Brain pericyte (primary cell): ENCODE measurements at places on chromosomes 11 and 22.

GRCh38 chr11:45216031-45216430 is 69.6 kb downstream of the PRDM11 start:
- no peak for DNase-seq

- DNase-seq: no peak
These were observed 56.1 kb downstream of the MICAL2 start for GRCh38 chr11:12166299-12167060.

- DNase-seq: no peak
These were observed 27.7 kb downstream of the CACNA1I start for GRCh38 chr22:39598017-39598965.

GRCh38 chr11:109350091-109350490 is 71.9 kb upstream of the C11orf87 start:
- DNase-seq: no peak

- DNase-seq: no peak
These were observed 70.9 kb upstream of the OR5AK2 start for GRCh38 chr11:56917708-56918400.

GRCh38 chr11:118211006-118211405 is 13.8 kb downstream of the JAML start:
- no peak for DNase-seq

- no peak for DNase-seq
These were observed 17.1 kb upstream of the NRIP3 start for GRCh38 chr11:9020916-9021315.

DNA sequence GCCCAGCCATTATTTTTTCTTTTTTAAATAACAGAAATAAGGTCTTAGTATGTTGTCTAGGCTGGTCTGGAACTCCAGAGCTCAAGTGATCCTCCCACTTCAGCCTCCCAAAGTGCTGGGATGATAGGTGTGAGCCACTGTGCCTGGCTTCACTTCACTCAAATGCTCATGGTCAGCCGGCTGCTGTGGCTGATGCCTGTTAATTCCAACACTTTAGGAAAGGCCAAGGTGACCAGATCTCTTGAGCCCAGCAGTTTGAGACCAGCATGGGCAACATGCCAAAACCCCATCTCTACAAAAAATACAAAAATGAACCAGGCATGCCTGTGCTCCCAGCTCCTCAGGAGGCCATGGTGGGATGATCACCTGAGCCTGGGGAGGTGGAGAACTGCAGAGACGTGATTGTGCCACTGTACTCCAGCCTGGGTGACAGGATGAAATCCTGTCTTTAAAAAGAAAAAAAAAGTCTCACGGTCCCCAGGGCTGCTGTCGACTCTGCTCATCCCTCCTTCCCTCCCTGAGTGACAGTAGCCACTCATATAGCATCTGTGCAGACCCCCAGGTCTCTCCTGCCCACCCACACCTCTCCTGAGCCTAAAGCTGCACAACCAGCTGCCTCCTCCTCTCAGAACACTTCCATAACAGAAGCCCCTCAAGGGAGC is 3.6 kb downstream of the YDJC start:
- no peak for DNase-seq

GRCh38 chr22:33194529-33195077 is 136.4 kb upstream of the SYN3 start:
- no peak for DNase-seq

- DNase-seq: no peak
These were observed 2.3 kb upstream of the XBP1 start for GRCh38 chr22:28802595-28803123.

DNA sequence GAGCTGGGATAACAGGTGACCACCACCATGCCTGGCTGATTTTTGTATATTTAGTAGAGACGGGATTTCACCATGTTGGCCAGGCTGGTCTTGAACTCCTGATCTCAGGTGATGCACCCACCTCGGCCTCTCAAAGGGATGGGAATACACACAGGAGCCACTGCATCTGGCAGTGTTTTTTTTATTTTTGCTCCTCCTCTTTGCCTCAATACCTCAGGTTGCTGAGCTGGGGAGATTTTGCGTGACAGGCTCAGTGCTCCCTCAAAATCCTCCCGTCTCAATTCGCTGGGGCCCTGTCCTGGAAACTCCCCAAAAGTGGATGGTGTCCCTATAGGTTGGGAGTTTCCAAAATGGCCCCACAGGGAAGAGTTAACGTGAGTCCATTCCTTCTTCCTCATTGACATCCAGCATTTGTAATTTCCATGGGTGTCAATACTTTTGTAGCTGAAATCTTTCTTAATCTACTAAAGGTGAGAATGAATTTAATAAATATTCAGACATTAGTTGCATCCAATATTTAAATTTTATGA is 71.8 kb downstream of the GGTLC2 start:
- DNase-seq: no peak
